ENCODE measurements at places on chromosomes 13 and 19.

GRCh38 chr13:29513002-29513980, 82.2 kb downstream of the SLC7A1 start:
- H3K4me1 ChIP-seq = no peaks in the 10 kb centered on the region
- peaks cover 78% of the 10 kb centered on the region for H3K36me3 ChIP-seq
- no peak for DNase-seq
- H3K27ac ChIP-seq = no peak overlapping the region
- H3K4me3 ChIP-seq = no peak overlapping the region

DNA sequence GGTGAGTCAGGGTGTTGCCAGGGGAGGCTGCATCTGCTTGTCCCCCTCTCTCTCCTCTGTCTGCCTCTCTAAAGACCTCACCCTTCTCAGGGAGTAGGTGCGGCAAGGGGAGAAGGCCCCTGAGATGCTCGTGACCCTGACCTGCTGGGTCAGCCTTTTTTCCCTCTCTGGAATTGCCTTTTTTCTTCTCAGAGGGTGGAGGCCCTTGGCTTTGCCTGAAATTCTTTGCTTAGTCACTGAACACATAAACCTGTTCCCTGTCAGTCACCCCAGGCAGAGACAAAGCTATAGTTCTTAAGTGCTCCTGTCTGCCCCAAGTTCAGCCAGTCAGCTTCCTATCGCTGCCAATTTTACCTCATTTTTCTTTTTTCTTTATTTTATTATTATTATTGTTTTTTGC, 35.2 kb upstream of the PEG3 start:
- no peak overlapping the region for H3K4me3 ChIP-seq
- H3K27me3 ChIP-seq = no peaks in the 10 kb centered on the region
- H3K36me3 ChIP-seq = peaks cover 26% of the 10 kb centered on the region

DNA sequence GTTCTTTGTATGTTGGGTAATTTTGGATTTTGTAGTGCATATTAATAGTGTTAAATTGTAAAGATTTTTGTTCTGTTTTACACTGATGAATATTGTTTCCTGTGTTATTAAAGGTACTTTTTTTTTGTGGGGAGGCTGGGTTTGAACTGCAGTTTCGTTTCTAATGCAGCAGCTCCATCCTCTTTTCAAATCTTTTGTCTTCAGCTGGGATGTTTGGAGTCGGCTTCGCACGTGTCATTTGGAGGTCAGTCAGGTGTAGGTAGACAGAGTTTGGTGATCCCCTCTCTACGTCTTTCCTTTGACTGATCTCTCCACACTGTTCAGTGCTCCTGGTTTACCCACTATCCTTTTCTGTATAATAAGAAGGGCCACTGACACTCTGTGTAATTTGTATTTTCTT, 30.3 kb downstream of the TDRD3 start:
- no peaks in the 10 kb centered on the region for H3K4me1 ChIP-seq
- H3K27ac ChIP-seq = no peak overlapping the region
- no peaks in the 10 kb centered on the region for H3K27me3 ChIP-seq
- no peak for DNase-seq
- H3K4me3 ChIP-seq = no peak overlapping the region
- H3K36me3 ChIP-seq = no peaks in the 10 kb centered on the region

DNA sequence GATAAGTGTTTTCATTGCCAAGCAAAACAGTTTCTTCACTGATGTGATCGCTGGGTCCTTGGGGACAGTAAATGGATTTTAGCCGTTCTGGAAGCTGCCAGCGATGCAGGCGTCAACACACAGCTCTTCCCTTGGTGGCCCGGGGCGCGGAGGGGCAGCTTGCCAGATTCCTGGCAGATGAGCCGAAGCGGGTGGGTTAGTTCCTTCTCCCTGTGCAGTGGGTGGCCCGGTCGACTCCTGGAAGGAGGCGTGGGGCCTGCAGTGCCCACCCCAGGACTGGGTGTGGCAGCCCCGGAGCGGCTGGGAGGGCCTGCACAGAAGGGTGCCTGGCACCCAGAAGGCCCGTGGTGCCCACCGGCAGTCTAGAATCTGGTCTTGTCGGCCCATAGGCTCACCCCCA, 69.0 kb downstream of the KDM4B start:
- no peaks in the 10 kb centered on the region for H3K27me3 ChIP-seq
- H3K4me3 ChIP-seq = no peak overlapping the region
- no peaks in the 10 kb centered on the region for H3K4me1 ChIP-seq

DNA sequence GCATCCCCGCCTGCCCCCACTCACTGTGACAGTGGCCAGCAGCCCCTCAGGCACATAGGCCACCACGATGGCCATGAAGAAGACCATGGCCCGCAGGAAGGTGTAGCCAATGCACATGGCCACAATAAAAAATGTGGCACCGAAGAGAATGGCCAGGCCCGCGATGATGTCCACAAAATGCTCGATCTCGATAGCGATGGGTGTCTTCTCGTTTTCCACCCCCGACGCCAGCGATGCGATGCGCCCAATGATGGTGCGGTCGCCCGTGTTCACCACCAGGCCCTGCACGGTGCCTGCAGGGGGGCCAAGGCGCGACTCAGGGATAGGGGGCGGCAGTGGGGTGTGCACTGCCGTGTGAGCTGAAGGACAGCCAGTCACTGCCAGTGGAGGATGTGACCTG, 3.7 kb downstream of the ATP4A start:
- no peak overlapping the region for H3K4me3 ChIP-seq
- no peaks in the 10 kb centered on the region for H3K4me1 ChIP-seq
- H3K27ac ChIP-seq = no peak overlapping the region

GRCh38 chr13:75764251-75764925, 128.3 kb downstream of the LMO7 start:
- no peaks in the 10 kb centered on the region for H3K27me3 ChIP-seq
- H3K4me3 ChIP-seq = no peak overlapping the region
- H3K4me1 ChIP-seq = no peaks in the 10 kb centered on the region
- H3K27ac ChIP-seq = no peak overlapping the region
- DNase-seq = no peak
- no peaks in the 10 kb centered on the region for H3K36me3 ChIP-seq

DNA sequence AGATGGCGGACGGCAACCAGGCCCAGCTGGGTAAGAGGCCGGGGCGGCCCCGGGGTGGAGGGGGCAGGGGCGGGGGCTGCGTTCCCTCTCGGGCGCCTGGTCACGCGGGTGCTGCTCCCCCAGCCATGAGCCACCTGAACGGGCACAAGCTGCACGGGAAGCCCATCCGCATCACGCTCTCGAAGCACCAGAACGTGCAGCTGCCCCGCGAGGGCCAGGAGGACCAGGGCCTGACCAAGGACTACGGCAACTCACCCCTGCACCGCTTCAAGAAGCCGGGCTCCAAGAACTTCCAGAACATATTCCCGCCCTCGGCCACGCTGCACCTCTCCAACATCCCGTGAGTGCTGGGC, 11.1 kb downstream of the PTBP1 start:
- H3K27me3 ChIP-seq = no peaks in the 10 kb centered on the region
- no peak for DNase-seq
- H3K4me1 ChIP-seq = no peaks in the 10 kb centered on the region
- no peak overlapping the region for H3K27ac ChIP-seq

GRCh38 chr13:102293723-102294122, 108.1 kb downstream of the FGF14 start:
- DNase-seq = no peak
- no peak overlapping the region for H3K27ac ChIP-seq
- no peaks in the 10 kb centered on the region for H3K4me1 ChIP-seq
- no peaks in the 10 kb centered on the region for H3K27me3 ChIP-seq
- H3K4me3 ChIP-seq = no peak overlapping the region
- no peaks in the 10 kb centered on the region for H3K36me3 ChIP-seq

DNA sequence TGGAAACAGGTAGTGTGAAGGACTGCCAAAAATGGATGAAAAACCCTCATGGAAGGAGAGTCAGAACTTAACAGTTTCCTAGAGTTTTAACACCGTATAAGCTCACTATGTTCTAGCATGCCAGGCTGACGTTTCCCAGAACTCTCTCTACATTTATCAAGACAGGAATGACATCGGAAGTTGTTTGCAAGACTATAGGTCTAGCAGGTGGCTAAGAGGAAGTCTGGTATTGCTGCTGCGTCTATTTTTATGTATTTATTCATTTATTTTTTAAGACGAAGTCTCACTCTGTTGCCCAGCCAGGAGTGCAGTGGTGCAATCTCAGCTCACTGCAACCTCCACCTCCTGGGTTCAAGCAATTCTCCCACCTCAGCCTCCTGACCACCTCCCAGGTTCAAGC, 20.5 kb upstream of the ARL11 start:
- no peak overlapping the region for H3K27ac ChIP-seq
- H3K36me3 ChIP-seq = no peaks in the 10 kb centered on the region
- no peak overlapping the region for H3K4me3 ChIP-seq
- no peaks in the 10 kb centered on the region for H3K4me1 ChIP-seq
- no peaks in the 10 kb centered on the region for H3K27me3 ChIP-seq

DNA sequence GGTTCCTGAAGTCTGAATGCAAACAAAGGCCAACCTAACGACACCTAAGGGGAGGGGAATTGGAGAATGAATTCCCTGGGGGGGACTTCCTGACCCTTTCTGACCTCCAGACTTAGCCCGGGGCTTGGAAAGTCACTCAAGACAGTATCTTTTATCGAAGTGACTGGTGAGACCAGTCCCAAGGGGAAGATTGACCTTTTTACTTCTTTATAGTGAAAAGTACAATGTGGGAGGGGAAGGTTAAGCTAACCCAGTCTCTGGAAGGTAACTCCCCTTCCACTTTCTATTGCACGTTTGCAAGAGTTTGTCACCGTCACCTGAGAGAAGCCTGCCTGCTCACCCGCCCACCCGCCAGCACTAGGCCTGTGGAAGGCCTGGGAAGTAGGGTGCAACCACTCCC, 111.9 kb downstream of the EFNB2 start:
- no peaks in the 10 kb centered on the region for H3K27me3 ChIP-seq
- H3K4me1 ChIP-seq = peaks cover 10% of the 10 kb centered on the region
- H3K36me3 ChIP-seq = no peaks in the 10 kb centered on the region
- no peak for DNase-seq
- H3K4me3 ChIP-seq = no peak overlapping the region
- no peak overlapping the region for H3K27ac ChIP-seq

- H3K36me3 ChIP-seq = peaks cover 7% of the 10 kb centered on the region
- H3K4me1 ChIP-seq = no peaks in the 10 kb centered on the region
- H3K27ac ChIP-seq = no peak overlapping the region
These were observed 2.9 kb upstream of the KPTN start for GRCh38 chr19:47486900-47487299.

GRCh38 chr19:23481043-23481442, 85.8 kb upstream of the ZNF91 start:
- H3K36me3 ChIP-seq = peaks cover 5% of the 10 kb centered on the region
- H3K27ac ChIP-seq = no peak overlapping the region
- no peaks in the 10 kb centered on the region for H3K27me3 ChIP-seq
- no peaks in the 10 kb centered on the region for H3K4me1 ChIP-seq

- H3K36me3 ChIP-seq = no peaks in the 10 kb centered on the region
- H3K27ac ChIP-seq = no peak overlapping the region
- DNase-seq = no peak
- no peaks in the 10 kb centered on the region for H3K27me3 ChIP-seq
- H3K4me3 ChIP-seq = no peak overlapping the region
These were observed 11.1 kb upstream of the CEACAM16 start for GRCh38 chr19:44687888-44688287.

- no peak overlapping the region for H3K4me3 ChIP-seq
- no peaks in the 10 kb centered on the region for H3K36me3 ChIP-seq
- no peaks in the 10 kb centered on the region for H3K27me3 ChIP-seq
These were observed 81.3 kb upstream of the TMTC4 start for GRCh38 chr13:100755891-100756290.

- H3K27me3 ChIP-seq = no peaks in the 10 kb centered on the region
- no peaks in the 10 kb centered on the region for H3K36me3 ChIP-seq
These were observed 9.3 kb downstream of the CHST8 start for GRCh38 chr19:33630880-33631608.

GRCh38 chr19:281992-282391, 9.2 kb downstream of the PLPP2 start:
- no peak overlapping the region for H3K4me3 ChIP-seq
- no peaks in the 10 kb centered on the region for H3K27me3 ChIP-seq
- peaks cover 4% of the 10 kb centered on the region for H3K4me1 ChIP-seq
- no peak overlapping the region for H3K27ac ChIP-seq
- no peak for DNase-seq

All from H9 (cell line).